ENCODE measurements at places on chromosomes 6 and 20.

DNA sequence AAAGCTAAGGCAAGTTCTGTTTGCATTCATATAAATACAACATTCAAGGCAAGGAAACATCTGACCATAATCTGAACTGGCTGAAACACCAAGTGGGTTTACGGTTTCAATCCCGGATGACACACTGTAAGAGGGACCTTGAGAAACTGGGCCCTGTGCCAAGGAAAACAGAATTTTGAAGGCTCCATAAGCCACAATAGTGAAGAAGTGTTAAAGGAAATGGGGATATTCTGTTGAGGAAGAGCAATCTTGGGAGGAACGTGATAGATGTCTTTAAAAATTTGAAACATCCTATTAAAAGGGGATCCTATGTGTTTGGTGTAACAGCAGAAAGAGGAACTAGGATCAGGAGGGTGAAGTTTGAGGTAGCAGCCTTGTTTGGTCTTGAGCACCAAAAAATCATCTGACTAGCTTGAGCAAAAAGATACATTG is 82.4 kb upstream of the TAB2 start:
- peaks cover 4% of the 10 kb centered on the region for H3K27me3 ChIP-seq
- no peaks in the 10 kb centered on the region for H3K36me3 ChIP-seq
- no peak for DNase-seq
- H3K4me1 ChIP-seq = peaks cover 29% of the 10 kb centered on the region

DNA sequence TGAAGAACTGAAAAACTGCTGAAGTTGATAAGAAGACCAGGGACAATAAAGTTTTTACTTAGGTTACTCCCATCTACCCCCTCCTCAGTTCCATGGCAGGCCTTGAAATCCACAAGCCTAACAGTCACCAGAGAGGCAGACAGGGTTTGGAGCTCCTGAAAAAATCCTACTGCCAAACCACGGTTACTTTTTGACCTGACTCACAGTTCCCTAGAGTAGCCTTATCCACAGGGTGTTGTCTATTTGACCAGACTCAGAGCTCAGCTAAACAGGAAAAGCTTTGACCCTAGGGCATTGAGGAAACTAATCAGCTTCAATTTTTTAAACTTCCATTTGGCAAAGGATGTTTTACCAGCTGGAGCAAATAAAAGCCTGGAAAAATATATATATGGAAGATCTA is 257.7 kb upstream of the NT5E start:
- H3K27me3 ChIP-seq = peaks cover 11% of the 10 kb centered on the region
- H3K27ac ChIP-seq = no peak overlapping the region
- DNase-seq = no peak
- no peaks in the 10 kb centered on the region for H3K36me3 ChIP-seq
- no peaks in the 10 kb centered on the region for H3K4me1 ChIP-seq
- no peak overlapping the region for H3K4me3 ChIP-seq

DNA sequence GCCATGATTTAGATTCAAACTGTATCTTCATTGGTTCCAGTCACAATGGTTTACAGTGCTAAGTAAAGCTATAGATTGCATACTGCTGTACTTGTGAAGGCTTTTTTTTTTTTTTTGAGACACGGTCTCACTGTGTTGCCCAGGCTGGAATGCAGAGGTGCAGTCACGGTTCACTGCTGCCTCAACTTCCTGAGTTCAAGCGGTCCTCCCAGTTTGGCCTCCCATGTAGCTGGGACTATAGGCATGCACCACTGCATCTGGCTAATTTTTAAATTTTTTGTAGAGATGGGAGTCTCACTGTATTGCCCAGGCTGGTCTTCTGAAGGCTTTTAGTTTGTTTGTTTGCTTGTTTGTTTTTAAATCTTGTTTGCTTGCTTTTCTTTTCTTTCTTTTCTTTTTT is 24.9 kb downstream of the ITCH start:
- H3K4me1 ChIP-seq = peaks cover 15% of the 10 kb centered on the region
- peak overlapping the region; percentile 32 for H3K27ac ChIP-seq
- DNase-seq = no peak
- peaks cover 29% of the 10 kb centered on the region for H3K36me3 ChIP-seq

DNA sequence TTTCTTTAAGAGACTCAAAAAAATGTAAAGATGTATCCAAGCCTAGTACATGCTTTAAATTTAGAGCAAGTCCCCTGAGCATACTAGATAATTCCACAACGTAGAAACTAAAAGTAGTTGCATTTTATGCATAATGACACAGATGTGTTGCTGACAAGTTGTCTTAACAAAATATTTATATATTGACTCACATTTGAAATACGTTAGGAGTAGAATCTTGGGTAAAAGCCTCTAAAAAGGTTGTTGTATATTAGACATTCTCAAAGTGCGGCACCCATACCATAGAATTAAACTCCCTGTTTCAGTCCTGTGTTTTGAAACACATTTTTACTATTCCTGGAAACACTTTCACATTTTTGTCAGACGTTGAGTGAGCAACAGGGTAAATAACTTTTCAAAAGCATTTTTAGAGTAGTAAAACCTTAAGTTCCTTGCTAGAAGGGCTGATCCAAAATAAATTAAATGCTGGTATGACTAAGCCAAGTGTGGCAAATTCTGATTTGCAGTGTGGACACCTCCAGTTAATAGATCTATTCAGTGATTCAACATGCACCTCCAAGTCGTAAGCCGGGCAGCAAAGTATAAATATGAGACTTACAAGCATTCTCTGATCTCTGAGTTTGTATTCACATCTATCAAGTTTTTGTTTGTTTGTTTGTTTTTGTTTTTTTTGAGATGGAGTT is 97.5 kb downstream of the GMDS start:
- no peak for DNase-seq
- no peaks in the 10 kb centered on the region for H3K27me3 ChIP-seq
- H3K27ac ChIP-seq = no peak overlapping the region
- no peaks in the 10 kb centered on the region for H3K36me3 ChIP-seq
- H3K4me1 ChIP-seq = no peaks in the 10 kb centered on the region
- H3K4me3 ChIP-seq = no peak overlapping the region

- H3K4me1 ChIP-seq = peaks cover 25% of the 10 kb centered on the region
- peak overlapping the region; percentile 91 for H3K27ac ChIP-seq
- no peak for DNase-seq
- H3K4me3 ChIP-seq = peak overlapping the region; percentile 5
- no peaks in the 10 kb centered on the region for H3K36me3 ChIP-seq
Measured at GRCh38 chr6:39733704-39734103, 8.5 kb upstream of the KIF6 start.

GRCh38 chr20:48760403-48760983 is 67.3 kb downstream of the PREX1 start:
- DNase-seq = no peak
- H3K27ac ChIP-seq = no peak overlapping the region
- H3K4me1 ChIP-seq = peaks cover 28% of the 10 kb centered on the region
- peaks cover 11% of the 10 kb centered on the region for H3K27me3 ChIP-seq
- no peak overlapping the region for H3K4me3 ChIP-seq
- peaks cover 32% of the 10 kb centered on the region for H3K36me3 ChIP-seq

GRCh38 chr20:51043811-51044210 is 20.9 kb upstream of the KCNG1 start:
- no peak overlapping the region for H3K4me3 ChIP-seq
- no peaks in the 10 kb centered on the region for H3K36me3 ChIP-seq
- H3K27me3 ChIP-seq = peaks cover 3% of the 10 kb centered on the region
- H3K4me1 ChIP-seq = no peaks in the 10 kb centered on the region
- no peak for DNase-seq

DNA sequence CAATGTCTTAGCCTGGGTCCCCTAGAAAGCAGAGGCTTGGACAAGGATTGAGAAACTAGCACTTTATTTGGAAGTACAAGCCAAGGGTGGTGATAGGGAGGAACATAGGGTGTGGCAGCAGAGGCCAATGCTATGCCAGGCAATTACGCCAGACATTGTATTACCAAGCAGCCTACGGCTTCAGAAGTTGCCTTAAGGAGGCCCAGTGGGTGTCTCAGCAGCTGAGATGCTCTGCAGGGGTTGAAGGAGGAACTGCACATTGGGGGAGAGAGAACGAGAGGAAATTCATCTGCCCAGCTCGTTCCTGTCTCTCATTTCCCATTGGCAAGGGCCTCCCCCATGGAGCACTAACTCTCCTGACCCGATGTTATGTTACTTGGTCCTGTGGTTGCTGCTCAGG is 859 bp downstream of the C20orf202 start:
- DNase-seq = no peak
- H3K36me3 ChIP-seq = no peaks in the 10 kb centered on the region
- no peaks in the 10 kb centered on the region for H3K4me1 ChIP-seq
- peaks cover 24% of the 10 kb centered on the region for H3K27me3 ChIP-seq
- H3K4me3 ChIP-seq = no peak overlapping the region

DNA sequence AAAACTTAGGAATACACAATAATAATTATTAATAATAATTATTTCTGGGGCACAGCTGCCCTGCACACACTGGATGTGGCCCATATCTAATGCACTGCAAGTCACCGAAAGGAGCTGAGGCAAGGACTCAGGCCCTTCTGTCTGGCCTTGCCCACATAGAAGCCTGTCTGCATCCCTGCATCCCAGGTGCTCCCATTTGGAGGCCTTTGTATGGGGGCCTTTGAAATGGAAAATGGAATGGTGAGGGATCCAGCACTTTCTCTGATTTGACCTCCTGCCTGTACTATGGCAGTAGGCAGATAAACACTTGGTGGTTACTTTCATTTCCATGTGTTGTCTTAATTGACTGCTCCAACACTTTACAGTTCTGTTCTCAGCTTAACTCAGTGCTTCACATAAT is 75.7 kb upstream of the PTCHD4 start:
- no peaks in the 10 kb centered on the region for H3K27me3 ChIP-seq
- H3K27ac ChIP-seq = no peak overlapping the region
- no peaks in the 10 kb centered on the region for H3K36me3 ChIP-seq
- DNase-seq = no peak
- no peaks in the 10 kb centered on the region for H3K4me1 ChIP-seq
- H3K4me3 ChIP-seq = no peak overlapping the region

GRCh38 chr20:2800521-2801285 is at the start of gene CPXM1:
CPXM1 (minus strand) TSS chr20:2800627; CDS start chr20:2800572, 55 bp downstream.
- peak; percentile 82 for DNase-seq
- peaks cover 43% of the 10 kb centered on the region for H3K27me3 ChIP-seq
- H3K4me1 ChIP-seq = peaks cover 62% of the 10 kb centered on the region

DNA sequence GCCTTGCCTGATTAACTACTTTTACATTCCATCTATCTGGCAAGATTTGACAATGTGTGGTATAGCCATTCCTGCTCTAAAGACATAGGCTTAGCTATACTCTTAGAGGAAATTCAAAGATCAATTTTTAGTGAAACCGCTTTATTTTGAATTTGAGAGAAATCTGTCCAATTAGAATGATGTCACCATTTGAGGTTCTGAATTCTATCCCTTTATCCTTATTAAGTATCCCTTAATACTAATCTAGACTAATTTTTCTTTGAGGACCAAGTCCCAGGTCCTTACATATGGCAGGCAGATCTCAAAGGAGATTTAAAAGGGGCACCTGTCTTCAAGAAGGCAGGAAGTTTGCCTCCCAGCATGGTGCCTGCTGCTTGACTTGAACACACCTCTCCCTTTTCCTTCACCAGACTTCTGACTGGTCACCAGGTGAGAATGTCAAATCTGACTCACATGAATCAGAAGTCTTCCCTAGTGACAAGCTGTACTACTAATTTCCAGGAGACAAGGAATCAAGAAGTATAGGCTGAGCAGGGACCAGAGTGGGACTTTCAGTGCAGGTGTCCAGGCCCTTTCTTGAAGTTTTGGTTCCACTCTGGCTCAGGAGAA is 15.0 kb upstream of the MRAP2 start:
- peaks cover 10% of the 10 kb centered on the region for H3K27me3 ChIP-seq
- DNase-seq = no peak
- H3K4me3 ChIP-seq = no peak overlapping the region
- H3K27ac ChIP-seq = peak overlapping the region; percentile 29
- H3K4me1 ChIP-seq = peaks cover 9% of the 10 kb centered on the region

DNA sequence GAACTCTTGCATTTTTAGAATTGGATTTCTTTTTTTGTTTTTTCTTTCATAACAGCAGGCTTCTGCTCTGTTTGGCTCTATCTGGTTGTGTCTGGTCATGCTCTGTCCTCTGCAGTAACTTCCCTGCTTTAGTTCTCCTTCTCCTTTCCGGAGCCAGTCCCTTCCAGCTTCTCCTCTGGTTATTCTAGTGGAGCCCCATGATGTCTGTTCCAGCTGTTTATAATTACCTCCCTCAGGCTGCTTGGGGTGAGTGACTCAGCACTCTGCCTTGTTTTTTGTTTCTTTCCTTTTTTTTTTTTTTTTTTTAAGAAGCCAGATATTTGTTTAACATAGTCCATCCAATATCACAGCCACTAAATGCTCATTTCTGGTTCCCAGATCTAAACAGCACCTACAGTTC is 409.6 kb downstream of the MAFB start:
- no peaks in the 10 kb centered on the region for H3K36me3 ChIP-seq
- DNase-seq = no peak
- H3K27ac ChIP-seq = peak overlapping the region; percentile 74
- peaks cover 77% of the 10 kb centered on the region for H3K4me1 ChIP-seq

DNA sequence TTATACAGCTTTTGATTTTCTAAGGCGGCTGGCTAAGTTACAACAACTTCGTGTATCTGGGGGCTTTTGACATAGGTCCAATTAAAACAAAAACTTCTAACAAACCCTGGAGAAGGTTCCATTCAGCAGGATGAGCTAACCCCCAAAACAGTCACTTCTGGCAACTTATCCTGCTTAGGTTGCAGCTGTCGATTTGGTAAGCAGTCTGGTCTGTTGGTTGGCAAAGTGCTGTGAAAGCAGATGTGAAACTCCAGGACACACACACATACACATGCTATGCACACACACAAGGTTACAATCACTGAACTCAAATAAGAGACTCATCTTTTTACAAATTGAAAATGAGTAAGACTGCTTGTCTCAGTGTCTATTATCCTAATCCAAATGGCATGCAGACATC is 119.0 kb upstream of the STMND1 start:
- H3K4me3 ChIP-seq = no peak overlapping the region
- no peak for DNase-seq
- H3K27me3 ChIP-seq = peaks cover 21% of the 10 kb centered on the region
- no peaks in the 10 kb centered on the region for H3K36me3 ChIP-seq
- H3K27ac ChIP-seq = no peak overlapping the region

DNA sequence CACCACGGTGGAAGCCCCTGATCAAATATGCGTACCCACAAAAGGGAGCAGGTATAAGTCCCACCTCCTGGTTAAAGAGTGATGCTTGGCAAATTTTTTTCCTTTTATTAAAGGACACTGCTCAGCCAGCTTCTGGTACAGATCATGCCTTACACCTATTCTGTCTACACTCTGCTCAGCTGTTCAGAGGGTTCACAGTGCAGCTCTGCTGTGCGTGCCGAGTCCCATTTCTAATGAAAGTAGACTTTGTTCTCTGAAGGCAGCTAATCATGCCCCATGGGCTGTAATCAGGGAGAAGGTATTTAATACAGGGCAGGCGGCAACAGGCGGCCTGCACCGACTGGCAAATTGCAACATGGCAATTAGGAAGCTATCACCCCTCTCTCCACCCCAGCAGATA is 16.3 kb downstream of the LRRC73 start:
- H3K4me1 ChIP-seq = peaks cover 36% of the 10 kb centered on the region
- H3K36me3 ChIP-seq = no peaks in the 10 kb centered on the region
- no peak for DNase-seq
- no peak overlapping the region for H3K27ac ChIP-seq
